ENCODE measurements at places on chromosomes 2 and 18.

- no peak for DNase-seq
Observed at GRCh38 chr2:168529900-168530561, 74.0 kb downstream of the CERS6 start.

GRCh38 chr18:56716692-56717146 is 65.6 kb downstream of the WDR7 start:
- no peak for DNase-seq

- no peak for DNase-seq
Observed at GRCh38 chr2:41414486-41415230, 633.2 kb upstream of the PKDCC start.

DNA sequence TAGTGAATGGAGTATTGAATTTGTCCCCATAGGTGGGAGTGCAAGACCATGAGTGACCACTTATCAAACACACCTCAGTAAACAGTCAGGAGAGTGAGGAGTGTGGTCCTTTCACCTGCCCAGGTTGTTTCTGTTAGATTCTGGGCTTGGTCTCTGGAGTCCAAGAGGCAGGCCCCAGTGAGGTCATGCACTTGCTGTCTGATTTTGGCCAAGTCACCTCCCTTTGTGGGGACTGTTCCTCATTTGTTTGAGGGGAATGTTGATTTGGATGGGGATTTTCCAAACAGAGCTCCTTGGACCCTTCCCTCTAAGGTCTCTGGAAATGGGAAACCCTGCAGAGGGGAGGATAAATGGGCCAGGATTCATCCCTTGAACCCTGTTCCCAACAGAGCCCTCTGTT is 7.3 kb downstream of the IL1RN start:
- DNase-seq: no peak

Measured in stimulated activated naive CD4-positive, alpha-beta T cell treated with Interleukin-2 at 50 U/mL for 16 hours (primary cell).